Uterine smooth muscle cell (primary cell): ENCODE measurements at places on chromosomes 4 and X. TPM values are rescaled to one million over a fixed set of nuclear protein-coding genes. Genes with fewer than 3 reads are reported as not detected.

Gene MORC4
- total RNA-seq = 30.5 and 48.6 TPM in 2 replicates

Gene MAGEB17
- total RNA-seq = not detected in 2 replicates

Gene TRAPPC2
- 18.6 and 19.6 TPM in 2 replicates for total RNA-seq

Gene MAGEE1
- total RNA-seq = 1.1 and 1.6 TPM in 2 replicates

Gene NCAPG
- 22.2 and 87.8 TPM in 2 replicates for total RNA-seq

Gene NHS
- total RNA-seq = 2.3 and 4.6 TPM in 2 replicates

Gene TNMD
- not detected in 2 replicates for total RNA-seq

Gene INTU
- total RNA-seq = 5.5 and 8.1 TPM in 2 replicates
